ENCODE measurements at places on chromosomes 13 and 19. TPM values are rescaled to one million over a fixed set of nuclear protein-coding genes. Genes with fewer than 3 reads are reported as not detected.

Gene TRMT1
- total RNA-seq, result 18.4 TPM

Gene FBXO27
- 19.2 TPM for total RNA-seq

DNA sequence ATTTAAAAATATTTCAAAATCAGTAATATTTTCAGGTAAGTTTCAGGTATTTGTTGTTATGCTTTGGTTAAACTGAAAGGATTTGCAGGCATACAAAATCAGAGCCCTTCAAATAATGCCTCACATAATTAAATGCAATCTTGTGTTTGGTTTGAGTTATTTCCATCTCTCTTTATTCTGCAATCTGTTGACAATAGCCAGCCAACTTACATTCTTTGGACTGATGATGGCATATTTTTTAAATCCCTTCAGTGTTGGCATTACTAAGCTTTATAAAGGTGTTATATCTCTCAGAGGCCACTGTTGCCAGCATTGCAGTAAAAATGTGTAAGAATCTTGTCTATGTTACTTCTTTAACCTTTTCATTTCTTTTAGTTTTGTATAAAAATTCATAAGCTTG, 257.2 kb upstream of the RFC3 start:
- no peak for DNase-seq

DNA sequence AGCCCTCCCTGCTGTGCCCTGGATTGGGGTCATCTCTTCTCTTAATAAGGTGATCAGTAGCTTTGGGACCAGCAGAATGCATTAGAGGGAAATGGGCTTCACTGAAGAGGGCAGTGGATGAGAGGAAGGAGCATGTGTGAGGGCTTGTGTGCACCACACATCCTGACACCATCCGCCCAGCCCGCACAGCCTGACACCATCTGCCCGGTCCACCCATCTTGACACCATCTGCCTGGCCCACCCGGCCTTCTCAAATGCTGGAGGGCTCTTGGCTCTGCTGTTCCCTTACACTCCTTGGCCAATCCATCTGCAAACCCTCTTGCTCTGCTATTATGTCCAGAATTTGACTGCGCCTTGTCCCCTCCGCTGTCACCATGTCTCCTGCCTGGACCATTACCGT, 41.8 kb downstream of the BICRA start:
- no peak for DNase-seq

GRCh38 chr13:63449550-63449949, 2033.9 kb upstream of the PCDH20 start:
- no peak for DNase-seq

Gene PRR19
- 0.16 TPM for total RNA-seq

Data from left cardiac atrium (tissue), 4 donors.